ENCODE measurements at places on chromosomes 1 and 21. TPM values are rescaled to one million over a fixed set of nuclear protein-coding genes. Genes with fewer than 3 reads are reported as not detected.
A peak's percentile ranks its signal among the peaks of the same experiment; 100 is the strongest.

KRTAP19-1 gene
- not detected for total RNA-seq

- peak overlapping the region; percentile 77 for H3K4me3 ChIP-seq
- DNase-seq = no peak
- peaks cover 3% of the 10 kb centered on the region for H3K36me3 ChIP-seq
- H3K27me3 ChIP-seq = no peaks in the 10 kb centered on the region
- H3K27ac ChIP-seq = peak overlapping the region; percentile 77
Observed at GRCh38 chr1:53738205-53739108, 507 bp downstream of the GLIS1 start.

CCDC190 gene
- total RNA-seq = 1.5 TPM

GRCh38 chr1:153912349-153912748, 10.4 kb downstream of the GATAD2B start:
- H3K4me3 ChIP-seq = no peak overlapping the region
- H3K36me3 ChIP-seq = peaks cover under 1% of the 10 kb centered on the region

DENND2C gene
- total RNA-seq = 3.8 TPM

DNA sequence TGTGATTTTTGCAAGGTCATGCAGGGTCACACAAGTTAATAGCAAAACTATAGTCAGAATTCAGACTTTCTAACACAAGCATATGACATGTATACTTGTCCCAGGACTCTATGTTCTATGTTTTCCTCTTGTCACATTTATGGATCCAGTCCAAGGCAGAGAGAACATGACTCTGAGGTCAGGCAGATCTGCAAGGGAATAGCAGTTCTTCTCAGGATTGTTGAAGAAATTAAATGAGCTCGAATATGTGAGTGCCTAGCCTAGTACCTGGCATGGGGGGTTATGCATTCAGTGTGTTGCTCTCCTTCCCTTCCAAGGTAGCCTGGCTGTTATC, 9.5 kb upstream of the RPTN start:
- H3K27me3 ChIP-seq = peaks cover 40% of the 10 kb centered on the region
- H3K4me1 ChIP-seq = no peaks in the 10 kb centered on the region
- no peaks in the 10 kb centered on the region for H3K36me3 ChIP-seq
- no peak for DNase-seq

DNA sequence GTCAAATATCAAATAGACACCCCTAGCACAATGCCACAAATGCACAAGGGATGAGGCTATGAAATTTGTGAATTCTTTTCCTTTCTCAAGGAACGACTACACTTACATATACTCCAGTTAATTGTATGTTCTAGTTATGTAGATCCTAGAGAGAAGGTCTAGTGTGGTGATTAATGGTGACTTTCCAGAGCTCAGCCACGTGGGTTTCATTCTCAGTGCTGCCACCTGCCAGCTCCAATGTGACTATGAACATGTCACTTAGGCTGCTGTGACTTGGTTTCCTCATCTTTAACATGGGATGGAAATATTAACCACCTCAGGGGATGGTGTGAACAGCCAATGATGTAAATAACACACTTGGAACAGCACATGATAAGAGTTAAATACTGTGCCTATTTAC, 138.3 kb downstream of the APP start:
- peaks cover 3% of the 10 kb centered on the region for H3K4me1 ChIP-seq
- DNase-seq = no peak
- H3K27ac ChIP-seq = no peak overlapping the region
- H3K27me3 ChIP-seq = no peaks in the 10 kb centered on the region
- peaks cover 12% of the 10 kb centered on the region for H3K36me3 ChIP-seq

TP73 gene
- 0.58 TPM for total RNA-seq

- H3K4me3 ChIP-seq = no peak overlapping the region
- DNase-seq = no peak
- peaks cover 44% of the 10 kb centered on the region for H3K4me1 ChIP-seq
- H3K27ac ChIP-seq = no peak overlapping the region
- no peaks in the 10 kb centered on the region for H3K36me3 ChIP-seq
Observed at GRCh38 chr1:187692799-187693198, 864.0 kb downstream of the PLA2G4A start.

VANGL1 gene
- total RNA-seq = 18.0 TPM

GRCh38 chr21:33315946-33316710, 8.6 kb upstream of the IFNAR1 start:
- H3K4me3 ChIP-seq = no peak overlapping the region
- H3K4me1 ChIP-seq = peaks cover 3% of the 10 kb centered on the region

- no peak overlapping the region for H3K4me3 ChIP-seq
- H3K4me1 ChIP-seq = peaks cover 8% of the 10 kb centered on the region
- H3K36me3 ChIP-seq = peaks cover 1% of the 10 kb centered on the region
- DNase-seq = no peak
- H3K27ac ChIP-seq = no peak overlapping the region
Observed at GRCh38 chr21:39094847-39095579, 88.2 kb downstream of the PSMG1 start.

GRCh38 chr1:47175227-47175934, 14.5 kb downstream of the PDZK1IP1 start:
- DNase-seq = no peak
- no peaks in the 10 kb centered on the region for H3K36me3 ChIP-seq
- H3K27me3 ChIP-seq = peaks cover 7% of the 10 kb centered on the region
- no peak overlapping the region for H3K27ac ChIP-seq
- H3K4me3 ChIP-seq = no peak overlapping the region
- H3K4me1 ChIP-seq = peaks cover 20% of the 10 kb centered on the region

RNU1-1 gene
- 1,438 TPM for total RNA-seq

GRCh38 chr1:203742436-203742835, 22.5 kb upstream of the LAX1 start:
- DNase-seq = no peak
- H3K27ac ChIP-seq = no peak overlapping the region
- H3K36me3 ChIP-seq = peaks cover 35% of the 10 kb centered on the region
- H3K4me1 ChIP-seq = peaks cover 10% of the 10 kb centered on the region
- H3K4me3 ChIP-seq = no peak overlapping the region
- H3K27me3 ChIP-seq = no peaks in the 10 kb centered on the region

DNA sequence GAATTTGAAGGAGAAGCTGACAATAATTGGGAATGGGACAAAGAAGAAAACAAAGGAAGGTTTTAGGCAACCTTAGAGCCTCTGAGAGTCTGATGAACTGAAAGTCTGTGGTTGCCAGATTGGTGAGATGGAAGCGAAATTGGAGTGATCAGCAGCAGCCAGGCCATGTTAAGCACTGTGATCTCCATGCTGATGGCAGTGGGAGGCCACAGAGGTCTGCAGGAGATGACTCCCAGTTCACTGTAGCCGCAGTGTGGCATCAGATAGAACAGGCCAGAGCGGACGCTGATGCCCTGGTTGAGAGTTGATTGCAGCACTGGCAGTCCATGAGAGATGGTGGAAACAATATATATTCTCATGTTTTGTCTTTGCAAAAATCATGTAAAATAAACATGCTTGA, 137.4 kb upstream of the L1TD1 start:
- H3K4me1 ChIP-seq = peaks cover 7% of the 10 kb centered on the region
- H3K4me3 ChIP-seq = no peak overlapping the region
- H3K36me3 ChIP-seq = no peaks in the 10 kb centered on the region
- no peak for DNase-seq
- H3K27me3 ChIP-seq = no peaks in the 10 kb centered on the region

GRCh38 chr1:32186077-32186476, 6.6 kb downstream of the TXLNA start:
- peaks cover 42% of the 10 kb centered on the region for H3K36me3 ChIP-seq
- H3K4me1 ChIP-seq = peaks cover 43% of the 10 kb centered on the region
- DNase-seq = no peak
- H3K4me3 ChIP-seq = no peak overlapping the region
- H3K27me3 ChIP-seq = no peaks in the 10 kb centered on the region

DNA sequence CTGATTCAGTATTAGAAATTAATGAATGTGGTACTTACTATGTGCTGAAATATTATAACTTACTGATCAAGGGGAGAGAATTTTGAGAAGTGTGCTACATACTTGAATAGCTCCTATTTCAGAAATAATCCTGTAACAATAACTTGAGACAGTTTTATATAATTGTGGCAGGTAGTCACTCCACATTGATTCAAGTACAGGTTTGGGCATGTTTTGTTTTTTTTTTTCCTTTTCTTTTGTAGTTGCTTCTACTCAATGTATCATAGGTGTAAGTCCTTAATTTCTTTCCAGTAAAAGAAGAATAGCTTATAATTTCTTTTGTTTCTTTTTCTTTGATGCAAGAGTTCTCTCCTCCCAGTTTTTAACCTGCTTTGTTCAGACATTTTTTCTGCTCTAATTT, 86.1 kb upstream of the ADGRL2 start:
- no peak for DNase-seq
- H3K4me3 ChIP-seq = no peak overlapping the region
- H3K4me1 ChIP-seq = peaks cover 3% of the 10 kb centered on the region
- no peak overlapping the region for H3K27ac ChIP-seq
- no peaks in the 10 kb centered on the region for H3K27me3 ChIP-seq

- H3K27ac ChIP-seq = no peak overlapping the region
- H3K27me3 ChIP-seq = no peaks in the 10 kb centered on the region
- no peak overlapping the region for H3K4me3 ChIP-seq
Observed at GRCh38 chr1:49136738-49137251, 360.1 kb upstream of the BEND5 start.

ADORA1 gene
- total RNA-seq = 0.24 TPM

NCDN gene
- total RNA-seq = 35.3 TPM

DNA sequence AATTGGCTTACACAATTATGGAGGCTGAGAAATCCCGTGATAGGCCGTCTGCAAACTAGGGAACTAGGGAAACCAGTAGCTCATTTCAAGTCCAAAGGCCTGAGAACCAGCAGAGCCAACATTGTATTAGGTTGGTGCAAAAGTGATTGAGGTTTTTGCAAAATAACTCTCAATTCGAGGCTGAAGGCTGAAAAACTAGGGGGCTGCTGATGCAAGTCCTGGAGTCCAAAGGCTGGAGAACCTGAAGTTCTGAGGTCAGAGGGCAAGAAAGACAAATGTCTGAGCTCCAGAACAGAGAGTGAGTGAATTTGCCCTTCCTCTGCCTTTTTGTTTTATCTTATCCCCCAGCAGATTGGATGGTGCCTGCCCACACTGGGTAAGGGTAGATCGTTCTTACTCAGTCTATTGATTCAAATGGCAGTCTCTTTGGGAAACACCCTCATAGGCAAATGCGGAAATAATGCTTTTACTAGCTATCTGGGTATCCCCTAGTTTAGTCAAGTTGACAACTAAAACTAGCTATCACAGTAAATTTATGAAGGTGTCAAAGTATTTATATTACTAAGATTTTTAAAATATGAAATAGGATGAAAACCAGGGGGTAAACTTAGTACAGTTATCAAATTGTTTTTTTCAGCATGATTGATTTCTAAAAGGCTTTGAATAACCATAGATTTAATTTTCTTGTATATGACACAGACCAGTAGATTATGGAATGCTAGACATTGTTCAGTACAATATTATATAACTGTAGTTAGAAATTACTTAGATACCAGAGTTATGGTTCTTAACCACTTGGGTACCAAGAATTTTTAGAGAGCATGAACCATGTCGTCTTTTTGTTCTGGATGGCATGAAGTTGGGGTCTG, 15.4 kb downstream of the RABGAP1L start:
- DNase-seq = no peak
- H3K27me3 ChIP-seq = no peaks in the 10 kb centered on the region
- peaks cover 6% of the 10 kb centered on the region for H3K36me3 ChIP-seq
- H3K4me3 ChIP-seq = no peak overlapping the region
- no peaks in the 10 kb centered on the region for H3K4me1 ChIP-seq

GJA8 gene
- total RNA-seq = not detected

- no peak within 1 kb of the TSS for H3K4me3 ChIP-seq
- H3K36me3 ChIP-seq = no peaks in the 10 kb centered on the region
- no peaks in the 10 kb centered on the region for H3K4me1 ChIP-seq
- peaks cover 38% of the 10 kb centered on the region for H3K27me3 ChIP-seq
Observed at GRCh38 chr1:165444897-165445370, at the start of gene RXRG. RXRG (minus strand) TSS chr1:165445126; CDS start chr1:165444893, 233 bp downstream.

KRTAP6-3 gene
- total RNA-seq = not detected

GRCh38 chr1:113185463-113186104, 112.6 kb downstream of the LRIG2 start:
- H3K4me3 ChIP-seq = no peak overlapping the region
- peaks cover 48% of the 10 kb centered on the region for H3K27me3 ChIP-seq
- no peaks in the 10 kb centered on the region for H3K4me1 ChIP-seq
- no peak for DNase-seq
- H3K27ac ChIP-seq = no peak overlapping the region
- no peaks in the 10 kb centered on the region for H3K36me3 ChIP-seq

- H3K36me3 ChIP-seq = no peaks in the 10 kb centered on the region
- H3K4me1 ChIP-seq = peaks cover 60% of the 10 kb centered on the region
- DNase-seq = peak; percentile 84
- peak overlapping the region; percentile 96 for H3K27ac ChIP-seq
- H3K4me3 ChIP-seq = peak overlapping the region; percentile 81
Observed at GRCh38 chr1:66532798-66533783, 862 bp upstream of the SGIP1 start.

ACAP3 gene
- total RNA-seq = 57.5 TPM

NR0B2 gene
- total RNA-seq = not detected

DNA sequence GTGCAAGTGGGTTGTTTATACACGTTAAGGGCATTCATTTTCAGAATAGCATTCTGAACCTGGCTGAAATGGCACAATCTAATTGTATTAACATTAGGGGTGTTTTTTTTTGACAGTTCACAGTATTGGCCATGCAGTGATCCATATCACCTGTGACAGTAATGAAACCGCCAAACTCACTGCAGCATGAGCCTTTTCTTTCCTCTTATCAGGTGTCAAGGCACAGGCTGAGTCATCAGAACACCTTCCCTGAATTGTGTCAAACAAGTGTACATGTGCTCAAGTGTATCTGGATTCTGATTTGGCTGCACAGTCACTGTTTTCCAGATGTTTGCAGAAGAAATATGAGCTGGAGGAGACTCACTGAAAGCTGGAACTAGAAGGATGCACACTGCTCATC, 47.7 kb upstream of the C8B start:
- no peak for DNase-seq
- H3K27ac ChIP-seq = no peak overlapping the region
- no peaks in the 10 kb centered on the region for H3K4me1 ChIP-seq

Measured in chondrocyte (in vitro differentiated cells).